RWPE2 (cell line): ENCODE measurements at places on chromosomes 12 and 14.

DNA sequence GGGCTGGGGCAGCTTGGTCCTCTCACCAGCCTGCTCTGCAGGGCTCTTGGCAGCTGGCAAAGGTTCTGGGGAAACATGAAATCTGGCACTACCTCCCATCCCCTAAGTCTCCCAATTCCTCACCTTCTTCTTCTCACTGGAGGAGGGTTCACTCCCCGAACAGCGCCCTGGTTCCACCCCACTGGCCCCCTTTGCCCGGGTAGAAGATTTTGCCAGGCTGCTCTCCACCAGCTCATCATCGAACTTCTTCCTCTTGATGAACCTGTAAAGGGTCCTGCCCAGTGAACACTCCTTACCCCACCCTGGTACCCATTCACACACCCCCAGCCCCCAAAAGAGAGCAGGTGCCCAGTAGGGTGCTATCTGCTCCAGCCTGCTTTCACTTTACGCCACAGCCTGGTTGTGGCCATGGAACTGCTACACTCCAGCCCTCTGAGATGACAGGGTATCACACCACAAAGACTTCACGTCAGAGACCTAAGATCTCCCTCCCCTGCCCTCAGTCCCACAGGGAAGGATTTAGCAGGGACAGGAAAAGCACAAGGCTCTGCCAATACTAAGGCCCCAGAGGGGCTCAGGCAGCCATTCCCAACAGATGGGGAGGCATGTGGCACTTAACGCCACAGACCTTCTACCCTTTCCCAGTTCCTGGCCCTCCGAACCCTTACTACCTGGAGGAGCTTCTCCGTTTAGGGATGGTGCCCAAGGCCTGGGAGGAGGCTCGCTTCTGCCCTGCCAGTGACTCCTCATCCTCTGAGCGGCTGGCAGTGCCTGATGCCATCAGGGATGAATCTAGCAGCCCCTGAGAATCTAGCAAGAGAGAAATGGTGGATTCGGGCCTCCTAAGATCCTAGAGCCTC lies 2.3 kb downstream of the MCRS1 start:
- no peak for DNase-seq

- DNase-seq, result no peak
These were observed 11.5 kb upstream of the SCARB1 start for GRCh38 chr12:124874988-124875802.

DNA sequence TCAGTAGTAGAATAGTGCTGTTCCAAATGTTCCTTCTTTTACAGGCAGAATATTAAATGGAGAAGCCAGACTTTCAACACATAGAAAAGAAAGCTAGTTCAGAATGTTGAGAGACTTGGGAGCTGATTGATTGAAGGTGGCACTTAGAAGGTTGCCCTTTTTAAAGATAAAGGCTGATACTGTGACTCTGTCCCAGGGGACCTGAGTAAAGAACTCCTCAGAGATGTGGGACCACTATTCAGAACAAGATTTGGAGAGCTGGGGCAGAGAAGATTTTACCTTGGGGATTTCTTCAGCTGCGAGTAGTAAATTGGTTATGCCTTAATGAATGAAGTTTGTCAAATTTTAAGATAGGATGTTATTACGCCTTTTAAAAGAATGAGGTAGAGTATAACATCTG lies 21.4 kb upstream of the BTG1 start:
- DNase-seq, result no peak

DNA sequence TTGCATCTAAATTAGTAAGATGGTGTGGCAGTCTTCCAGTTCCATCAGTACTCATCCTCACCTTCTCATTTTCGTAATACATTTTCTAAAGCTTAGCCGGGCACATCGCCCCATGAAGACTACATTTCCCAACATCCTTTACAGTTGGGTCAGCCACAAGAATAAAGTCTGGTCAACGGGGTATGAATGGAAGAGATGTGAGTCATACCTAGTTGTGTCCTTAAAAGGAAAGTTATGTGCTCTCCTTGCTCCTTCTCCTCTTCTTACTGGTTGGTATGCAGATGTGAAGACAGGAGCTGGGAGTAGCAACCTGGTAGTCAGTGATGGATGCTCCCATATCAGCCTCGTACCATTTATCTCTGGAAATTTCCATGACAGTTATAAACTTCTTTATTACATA lies 35.9 kb upstream of the EGLN3 start:
- DNase-seq, result no peak

- DNase-seq, result no peak
These were observed 20.1 kb downstream of the DENND5B start for GRCh38 chr12:31570880-31571279.

DNA sequence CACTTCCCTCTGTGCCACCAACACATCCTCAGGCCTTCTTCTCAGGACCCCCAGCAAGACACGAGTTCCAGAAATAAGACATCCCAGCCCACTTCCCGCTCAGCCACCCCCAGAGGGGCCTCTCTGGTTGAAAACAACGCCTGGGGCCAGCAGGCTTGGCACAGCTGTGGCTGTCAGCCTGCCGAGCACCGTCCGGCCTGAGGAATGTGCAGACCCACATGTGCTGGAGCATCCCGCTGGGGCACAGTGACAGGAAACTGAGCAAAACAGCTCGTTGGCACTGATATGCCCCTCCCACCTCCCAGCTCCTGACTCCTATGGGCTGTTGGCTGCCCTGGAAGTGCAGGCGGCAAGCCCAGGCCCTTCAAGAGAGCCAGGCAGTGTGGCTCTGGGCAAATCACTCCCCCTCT lies 1.4 kb downstream of the SYNE3 start:
- no peak for DNase-seq

DNA sequence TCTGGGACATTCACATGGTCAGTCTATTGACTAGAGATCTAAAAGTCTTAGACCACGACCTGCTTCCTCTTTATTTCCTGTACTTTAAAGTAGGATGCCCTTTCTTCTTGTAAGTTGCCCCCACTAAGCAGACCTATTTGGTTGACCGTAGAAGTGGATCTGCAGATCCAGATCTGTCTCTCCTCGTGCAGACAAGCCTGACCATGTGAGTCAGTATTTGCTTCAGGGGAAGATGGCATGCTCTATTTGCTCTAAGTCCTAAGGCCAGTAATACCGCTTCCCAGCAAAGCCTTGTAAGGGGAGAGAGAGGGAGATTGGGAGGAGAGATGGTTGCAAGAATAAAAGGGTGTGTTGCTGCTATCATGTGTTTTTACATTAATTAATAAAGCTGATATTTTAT lies 46.8 kb downstream of the KCNC2 start:
- no peak for DNase-seq

- DNase-seq, result no peak
These were observed 96.2 kb upstream of the PTPRB start for GRCh38 chr12:70733385-70733784.

DNA sequence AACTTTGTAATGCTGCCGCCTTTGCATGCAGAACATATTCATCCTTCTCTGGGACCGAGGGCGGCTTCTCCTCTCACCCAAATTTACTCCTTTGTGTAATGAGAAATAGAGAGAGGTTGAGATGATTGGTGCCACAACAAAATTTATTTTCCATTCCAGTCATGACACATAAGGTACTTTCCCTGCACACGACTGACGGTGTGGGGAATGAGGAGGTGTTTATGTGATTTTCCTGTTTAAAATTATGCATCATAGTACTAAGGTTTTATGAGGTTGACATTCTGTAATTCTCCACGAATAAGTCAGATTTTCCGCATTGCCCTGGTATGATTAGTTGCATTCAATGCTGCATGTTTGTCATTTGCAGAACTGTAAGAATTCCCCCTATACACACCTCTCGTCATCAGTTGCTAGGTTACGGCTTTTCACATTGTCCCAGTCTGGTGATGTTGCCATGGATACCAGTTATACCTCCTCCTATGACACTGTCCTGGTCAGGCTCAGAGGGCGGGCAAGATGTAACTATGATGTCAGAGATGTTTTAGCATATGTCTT lies 23.1 kb downstream of the BICDL1 start:
- DNase-seq, result no peak

DNA sequence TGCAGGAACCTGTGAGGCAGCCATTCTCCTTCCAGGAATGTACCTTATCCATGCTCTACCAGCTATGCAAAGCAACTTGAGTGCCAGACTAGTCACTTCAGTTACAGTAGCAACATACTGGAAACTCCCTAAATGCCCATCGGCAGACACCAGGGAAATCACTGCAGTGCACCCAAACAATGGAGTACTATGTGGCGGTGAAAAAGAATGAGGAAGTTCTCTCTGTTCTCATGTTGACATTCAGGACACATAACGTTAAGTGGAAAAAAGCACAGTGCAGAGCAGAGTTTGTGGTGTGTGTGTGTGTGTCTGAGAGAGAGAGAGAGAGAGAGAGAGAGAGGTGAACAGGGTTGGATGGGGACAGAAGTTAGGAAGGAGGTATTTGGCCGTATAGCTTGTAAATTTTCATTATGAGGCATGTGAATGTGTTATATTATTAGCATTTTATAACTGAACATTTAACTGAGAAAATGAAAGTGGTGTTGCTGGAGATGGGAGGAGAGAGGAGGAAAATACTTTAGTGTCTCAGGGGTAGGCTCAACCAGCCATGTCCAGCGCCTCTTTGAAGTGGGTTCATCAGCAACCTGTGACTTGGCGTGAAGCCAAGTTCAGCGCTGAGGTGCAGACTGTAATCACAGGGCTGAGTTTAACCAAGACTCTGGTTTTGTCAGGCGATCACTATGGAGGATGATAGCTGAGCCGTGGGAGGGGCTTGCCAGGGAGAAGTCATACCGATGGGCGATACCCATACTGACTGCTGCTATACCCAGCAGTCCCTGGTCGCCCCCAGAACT lies 17.3 kb downstream of the TNFAIP2 start:
- DNase-seq, result no peak

DNA sequence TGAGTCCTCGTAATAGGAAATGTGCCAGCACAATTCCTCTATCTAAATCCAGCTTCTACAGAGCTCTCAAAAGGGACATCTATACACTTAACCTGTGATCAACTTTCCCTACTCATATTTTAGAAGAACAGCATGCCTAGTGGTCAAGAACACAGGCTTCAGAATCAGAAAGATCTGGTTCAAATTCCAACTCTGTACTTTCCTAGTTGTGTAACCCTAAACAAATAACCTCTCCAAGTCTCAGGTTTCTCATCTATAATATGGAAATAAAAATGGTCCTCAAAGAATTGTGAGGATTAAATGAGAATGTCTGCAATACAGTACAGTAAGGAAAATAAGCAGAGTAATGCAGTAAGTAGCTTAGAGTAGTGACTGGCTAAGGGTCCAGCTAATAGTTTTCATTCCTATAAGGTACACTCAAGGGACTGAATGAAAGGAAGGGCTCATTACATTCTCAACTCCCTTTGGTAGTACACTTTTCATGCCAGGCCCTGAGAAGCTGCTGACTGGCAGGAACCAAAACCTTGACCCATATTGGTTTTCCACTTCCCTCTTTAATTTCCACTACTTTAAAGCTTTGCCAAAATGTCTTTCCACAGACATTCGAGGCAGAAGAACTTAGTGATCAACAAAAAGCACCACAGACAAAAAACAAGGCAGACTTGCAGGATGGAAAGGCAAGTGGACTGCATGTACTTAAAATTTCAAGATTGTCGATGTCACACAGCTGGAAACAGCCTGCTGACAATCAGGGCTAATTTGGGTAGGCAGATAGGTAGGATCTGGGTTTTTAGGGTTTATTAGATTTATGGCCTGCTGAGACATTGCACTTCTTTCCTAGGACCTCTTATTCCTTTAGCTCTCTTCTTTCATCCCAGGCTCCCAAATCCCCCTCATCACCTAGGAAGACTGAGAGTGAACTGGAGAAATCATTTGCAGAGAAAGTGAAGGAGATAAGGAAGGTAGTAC lies 4.3 kb downstream of the CCDC196 start:
- DNase-seq, result no peak

- no peak for DNase-seq
These were observed 624 bp upstream of the PWP1 start for GRCh38 chr12:107684990-107685359.

- DNase-seq, result no peak
These were observed 7.7 kb downstream of the KCNH3 start for GRCh38 chr12:49546481-49546880.

DNA sequence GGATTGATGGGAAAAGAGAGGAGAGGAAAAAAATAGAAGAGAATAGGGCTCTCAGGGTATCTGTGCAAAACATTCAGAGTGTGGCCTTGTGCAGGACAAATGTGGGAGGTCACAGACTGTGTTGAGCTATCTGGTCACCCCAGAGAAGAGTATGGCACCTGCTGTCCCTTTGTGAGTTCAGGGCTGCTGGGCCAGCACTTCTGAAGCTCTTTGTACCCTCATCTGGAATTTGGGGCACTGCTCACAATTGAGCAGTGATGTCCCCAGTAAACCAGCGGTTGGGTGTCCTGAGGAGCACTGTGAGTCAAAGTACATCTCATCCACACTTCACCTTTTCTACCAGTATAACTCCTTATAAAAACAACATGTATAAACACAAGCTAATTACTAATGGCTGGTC lies 2.6 kb upstream of the KRT81 start:
- no peak for DNase-seq

DNA sequence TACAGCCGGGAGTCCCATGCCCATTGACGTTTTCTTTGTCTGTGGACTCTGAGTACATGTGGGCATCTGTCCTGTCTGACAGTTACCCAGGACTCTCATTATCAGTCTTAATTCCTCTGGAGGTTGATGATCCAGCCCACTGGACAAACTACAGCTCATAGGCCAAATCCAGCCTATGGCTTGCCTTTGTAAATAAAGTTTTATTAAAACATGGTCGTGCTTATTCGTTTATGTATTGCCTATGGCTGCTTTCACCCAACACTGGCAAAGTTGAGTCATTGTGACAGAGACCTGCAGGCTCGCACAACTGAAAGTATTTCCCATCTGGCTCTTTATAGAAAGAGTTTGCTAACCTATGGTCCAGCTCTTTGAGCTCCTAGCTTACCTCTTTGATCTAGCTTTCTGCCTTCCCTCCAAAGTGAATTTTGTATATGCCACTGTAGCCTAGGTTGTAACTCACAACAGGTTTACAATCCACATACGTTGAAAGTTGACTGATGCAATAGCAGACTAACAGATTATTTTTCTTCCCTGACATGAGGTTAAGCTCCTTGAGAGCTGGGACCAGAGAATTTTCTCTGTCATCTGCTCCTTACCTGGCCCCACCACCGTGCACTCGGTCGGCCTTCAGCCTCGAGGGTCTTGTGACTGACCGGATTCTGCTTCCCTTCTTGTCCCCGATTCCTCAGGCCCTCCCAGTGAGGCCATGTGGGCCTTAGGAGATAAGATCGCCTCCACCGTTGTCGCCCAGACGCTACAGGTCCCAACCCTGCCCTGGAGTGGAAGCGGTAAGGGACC lies 57.3 kb downstream of the ACACB start:
- no peak for DNase-seq

DNA sequence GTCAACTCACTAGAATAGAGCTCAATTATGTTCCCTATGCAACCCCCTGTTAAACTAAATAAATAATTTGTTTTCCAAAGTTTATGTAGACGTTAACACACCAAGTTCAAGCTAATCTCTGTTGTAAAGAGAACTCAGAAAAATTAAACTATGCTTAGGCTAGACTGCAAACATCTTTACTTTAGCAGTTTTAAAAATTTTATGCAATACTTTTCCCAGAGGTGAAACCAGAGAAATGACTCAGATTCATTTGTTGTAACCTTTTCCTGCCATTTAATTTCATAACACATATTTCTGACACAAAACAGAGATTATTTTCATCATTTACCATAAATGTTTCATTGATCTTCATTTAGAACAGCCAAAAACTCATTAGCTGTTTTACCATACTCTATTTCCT lies 27.4 kb downstream of the ABCC9 start:
- DNase-seq, result no peak

- DNase-seq, result no peak
These were observed 24.9 kb downstream of the SPTSSA start for GRCh38 chr14:34436960-34437728.
